ENCODE measurements at places on chromosomes 3 and 15.

GRCh38 chr3:16427103-16427965, 86.2 kb downstream of the RFTN1 start:
- no peak for DNase-seq

GRCh38 chr3:157120071-157120892, 39.7 kb downstream of the CCNL1 start:
- no peak for DNase-seq

DNA sequence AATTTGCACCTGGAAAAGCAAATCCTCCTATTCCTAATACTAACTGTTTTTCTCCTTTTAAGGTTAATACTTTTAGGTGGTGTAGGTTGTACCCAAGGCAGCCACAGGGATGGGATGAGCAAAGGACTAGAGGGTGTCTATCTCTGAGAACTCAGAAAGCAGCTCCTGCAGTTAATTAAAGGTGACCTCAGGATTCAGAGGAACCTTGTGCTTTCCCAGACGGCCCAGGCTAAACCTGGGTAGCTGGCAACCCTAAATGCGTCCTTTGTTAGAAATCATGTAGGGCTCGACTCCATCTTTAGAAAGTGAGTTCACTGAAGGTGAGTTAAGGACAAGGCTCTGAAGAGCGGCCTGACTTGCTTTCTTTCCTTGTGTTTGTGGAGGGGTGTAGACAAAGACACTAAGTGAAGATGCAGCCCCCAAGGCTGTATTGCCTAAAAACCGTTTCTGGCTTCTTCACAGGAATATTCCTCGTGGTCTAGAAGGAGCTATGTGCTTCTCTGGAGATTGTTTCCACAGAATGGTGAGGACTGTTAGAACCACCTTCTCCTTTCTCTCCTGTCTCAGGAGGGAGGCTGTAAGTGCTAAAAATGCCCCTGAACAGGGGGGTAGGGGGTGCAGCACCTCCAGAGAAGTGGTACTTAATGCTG, 14.9 kb downstream of the FNDC3B start:
- no peak for DNase-seq

DNA sequence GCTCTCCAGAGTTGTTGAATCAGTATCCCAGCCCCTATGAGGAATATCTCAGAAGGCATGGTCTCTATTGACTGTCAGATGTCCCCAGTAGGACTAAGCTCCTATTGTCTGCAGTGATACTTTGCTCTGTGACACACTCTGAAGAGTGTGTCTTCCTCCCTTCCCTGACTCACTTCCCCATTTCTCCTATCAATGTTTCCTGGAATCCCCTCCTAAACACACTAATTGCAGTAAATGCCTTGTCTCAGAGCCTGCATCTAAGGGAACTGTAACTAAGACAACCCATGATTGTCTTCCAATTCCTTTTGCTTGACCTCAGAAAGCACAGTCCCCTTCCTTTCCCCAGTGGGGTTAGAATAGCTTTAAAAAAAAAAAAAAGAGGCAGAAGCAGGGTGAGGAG, 397.3 kb upstream of the PROK2 start:
- DNase-seq = no peak

DNA sequence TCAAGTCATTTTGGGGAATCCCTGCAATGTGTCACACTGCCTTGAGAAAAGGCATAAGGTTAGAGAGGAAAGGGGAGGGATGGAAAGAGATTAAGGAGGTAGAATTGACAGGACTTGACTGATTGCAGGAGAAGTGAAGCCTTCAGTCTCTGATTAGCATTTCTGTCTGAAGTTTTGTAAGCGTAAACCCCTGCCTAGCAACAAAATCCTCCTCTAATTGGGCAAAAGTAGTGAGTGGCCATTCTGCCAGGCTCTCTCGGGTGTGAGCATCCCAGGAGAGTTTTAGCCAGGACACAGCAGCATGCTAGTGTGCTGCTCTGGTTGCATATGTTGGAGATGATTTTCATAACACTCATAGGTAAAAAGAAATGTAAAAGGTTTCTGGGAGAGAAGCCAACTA, 117.0 kb upstream of the MRPL3 start:
- DNase-seq = no peak

DNA sequence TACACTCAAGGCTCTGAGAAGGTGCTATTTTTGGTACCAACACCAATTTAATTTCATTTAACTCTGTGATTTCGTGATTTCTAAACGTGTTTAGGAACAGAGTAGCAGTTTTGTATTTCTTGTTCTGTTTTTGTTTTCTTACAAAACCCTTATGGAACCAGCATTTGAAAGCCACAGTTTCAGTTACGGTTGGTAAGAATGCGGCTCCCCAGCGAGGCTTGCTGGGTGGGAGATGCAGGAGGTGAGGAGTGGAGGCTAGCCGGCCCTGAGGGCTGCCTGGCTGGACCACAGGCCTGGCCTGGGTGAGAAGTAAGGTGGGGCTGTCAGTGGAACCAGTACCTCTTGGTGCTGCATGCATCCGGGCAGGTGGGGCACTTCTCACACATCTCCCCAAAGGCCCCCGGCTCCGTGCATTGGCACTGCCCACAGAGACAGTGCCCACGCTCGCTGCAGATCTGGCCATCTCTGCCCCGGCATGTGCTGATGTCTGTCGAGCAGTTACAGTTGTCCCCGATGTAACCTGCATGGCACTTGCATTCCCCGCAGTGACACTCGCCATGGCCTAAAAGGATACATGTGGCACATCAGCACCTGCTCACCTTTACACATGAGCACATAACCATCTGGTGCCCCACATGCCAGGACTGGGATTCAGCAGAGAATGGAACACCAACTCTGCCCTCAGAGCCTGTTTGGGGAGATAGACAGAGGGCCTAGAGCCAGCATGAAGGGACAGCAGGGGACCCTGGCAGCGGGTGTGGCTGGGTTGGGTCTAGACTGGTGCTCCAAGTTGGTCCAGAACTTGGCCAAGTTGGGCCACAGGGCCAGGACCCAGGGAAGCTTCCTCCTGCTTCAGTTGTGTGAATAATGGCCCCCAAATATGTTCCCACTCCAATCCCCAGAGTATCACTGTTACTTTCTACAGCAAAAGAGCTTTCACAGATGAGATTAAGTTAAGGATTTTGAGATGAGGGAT, 43.4 kb downstream of the UMPS start:
- DNase-seq = no peak

DNA sequence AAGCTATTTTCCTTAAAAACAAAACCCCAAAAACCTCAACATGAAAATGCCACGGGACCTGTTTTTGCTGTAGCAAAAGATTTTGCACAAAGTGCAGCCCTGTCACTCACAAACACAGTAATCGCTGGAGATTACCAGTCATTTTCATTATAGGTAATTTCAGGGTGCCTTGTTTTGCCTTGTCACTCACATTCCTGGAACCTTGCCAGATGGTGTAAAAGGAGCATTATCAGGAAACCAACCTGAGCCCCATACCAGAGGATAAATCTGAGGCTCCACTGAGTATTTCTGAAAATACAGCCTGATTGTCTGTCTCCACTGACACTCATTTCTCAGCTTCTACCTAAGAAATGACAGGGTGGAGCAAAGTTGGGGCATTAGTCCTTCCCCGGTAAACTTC, 791.3 kb upstream of the LMCD1 start:
- no peak for DNase-seq

- no peak for DNase-seq
These were observed 75.0 kb downstream of the SEMA5B start for GRCh38 chr3:122952520-122952919.

DNA sequence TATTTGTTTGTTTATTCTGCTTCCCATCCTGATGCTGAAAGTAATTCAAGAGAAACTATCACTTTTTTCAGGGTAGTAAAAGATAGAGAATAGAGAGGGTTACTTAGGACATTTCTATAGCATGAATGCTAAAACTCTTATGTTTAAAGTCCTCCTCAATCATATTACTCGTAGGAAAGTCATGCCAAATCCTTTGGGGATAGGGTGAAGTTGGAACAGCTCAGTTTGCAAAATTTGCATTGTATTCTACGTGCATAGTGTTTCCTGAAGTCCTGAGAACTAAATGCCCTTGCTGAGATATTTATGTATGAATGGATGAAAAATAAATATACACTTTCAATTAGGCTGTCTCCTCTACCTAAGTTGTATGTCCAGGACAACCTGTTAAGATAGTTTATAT, 14.6 kb downstream of the PLSCR5 start:
- DNase-seq = no peak

DNA sequence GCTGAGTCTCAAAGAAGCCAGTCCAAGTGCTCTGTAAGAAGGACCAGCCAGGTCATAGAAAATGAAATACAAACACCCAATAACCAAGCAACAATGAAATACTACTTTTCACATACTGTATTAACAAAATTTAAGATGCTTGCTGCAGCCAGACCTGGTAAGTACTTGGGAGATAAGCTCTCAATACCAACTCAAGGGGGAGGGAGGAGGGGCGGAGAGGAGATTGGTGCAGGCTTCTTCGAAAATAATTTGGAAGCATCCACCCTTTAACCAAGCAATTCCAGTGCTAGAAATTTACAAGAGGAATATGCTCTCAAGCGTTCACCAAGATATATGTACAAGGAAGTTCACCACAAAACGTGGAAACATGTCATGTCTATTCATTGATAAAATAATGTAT, 7.6 kb upstream of the LRRC2 start:
- no peak for DNase-seq

DNA sequence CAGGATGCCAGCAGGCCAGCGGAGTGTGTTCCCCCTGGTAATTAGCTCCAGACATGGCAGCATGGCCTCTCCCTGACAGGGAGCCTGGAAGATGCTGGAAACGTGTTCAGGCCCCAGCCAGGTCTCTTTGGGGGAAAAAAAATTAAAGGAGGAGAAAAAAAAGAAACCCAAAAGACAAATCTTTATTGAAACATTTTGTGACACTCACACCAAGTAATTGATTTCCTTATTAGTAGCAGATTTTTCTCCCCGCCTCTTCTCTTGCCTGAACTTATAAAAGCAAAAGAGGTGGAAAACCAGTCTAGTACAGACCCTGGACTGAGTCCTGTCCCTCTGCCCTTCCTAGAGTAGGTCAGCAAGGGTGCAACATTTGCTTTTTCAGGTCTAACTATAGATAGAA, 42.7 kb upstream of the SMAD6 start:
- DNase-seq = no peak

GRCh38 chr3:78277801-78278200, 1237.9 kb downstream of the ROBO2 start:
- no peak for DNase-seq

DNA sequence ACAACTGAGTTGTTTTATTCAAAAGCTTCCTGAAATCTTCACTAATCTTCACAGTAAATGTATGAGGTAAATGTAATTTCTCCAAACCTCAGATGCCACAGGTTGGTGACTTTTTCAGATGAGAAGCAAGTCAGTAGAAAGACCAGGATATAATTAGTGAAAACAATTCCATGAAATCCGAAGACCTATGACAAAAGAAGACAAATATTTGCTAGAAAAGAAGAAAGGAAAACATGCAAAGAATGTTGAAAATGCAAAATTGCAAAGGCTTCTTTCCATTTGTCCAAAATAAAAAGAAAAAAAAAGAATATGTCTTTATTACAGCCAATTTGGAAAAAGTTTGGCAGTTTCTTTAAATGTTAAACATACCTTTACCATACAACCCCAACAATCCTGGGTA, 88.3 kb upstream of the MYRIP start:
- DNase-seq = no peak

GRCh38 chr3:188916934-188917401, 254.8 kb upstream of the TPRG1 start:
- no peak for DNase-seq

- no peak for DNase-seq
These were observed 46.1 kb downstream of the ZFAND6 start for GRCh38 chr15:80105595-80105994.

DNA sequence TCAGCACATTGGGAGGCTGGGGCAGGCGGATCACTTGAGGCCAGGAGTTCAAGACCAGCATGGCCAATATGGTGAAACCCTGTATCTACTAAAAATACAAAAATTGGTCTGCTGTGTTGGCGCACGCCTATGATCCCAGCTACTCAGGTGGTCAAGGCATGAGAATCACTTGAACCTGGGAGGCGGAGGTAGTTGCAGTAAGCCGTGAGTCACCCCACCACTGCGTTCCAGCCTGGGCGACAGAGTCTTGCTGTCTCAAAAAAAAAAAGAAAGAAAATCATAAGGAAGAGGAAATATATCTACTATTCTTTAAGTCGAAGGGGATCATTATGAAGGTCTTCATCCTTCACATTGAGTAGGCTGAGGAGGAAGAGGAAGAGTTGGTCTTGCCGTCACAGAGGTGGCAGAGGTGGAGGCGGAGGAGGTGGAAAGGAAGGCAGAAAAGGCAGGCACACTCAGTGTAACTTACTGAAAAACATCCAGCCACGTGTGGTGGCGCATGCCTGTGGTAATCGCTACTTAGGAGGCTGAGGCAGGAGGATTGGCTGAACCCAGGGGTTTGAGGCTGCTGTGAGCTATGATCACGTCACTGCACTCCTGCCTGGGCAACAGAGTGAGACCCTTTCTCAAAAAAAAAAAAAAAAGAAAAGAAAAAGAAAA, 14.2 kb downstream of the CSK start:
- DNase-seq = no peak

DNA sequence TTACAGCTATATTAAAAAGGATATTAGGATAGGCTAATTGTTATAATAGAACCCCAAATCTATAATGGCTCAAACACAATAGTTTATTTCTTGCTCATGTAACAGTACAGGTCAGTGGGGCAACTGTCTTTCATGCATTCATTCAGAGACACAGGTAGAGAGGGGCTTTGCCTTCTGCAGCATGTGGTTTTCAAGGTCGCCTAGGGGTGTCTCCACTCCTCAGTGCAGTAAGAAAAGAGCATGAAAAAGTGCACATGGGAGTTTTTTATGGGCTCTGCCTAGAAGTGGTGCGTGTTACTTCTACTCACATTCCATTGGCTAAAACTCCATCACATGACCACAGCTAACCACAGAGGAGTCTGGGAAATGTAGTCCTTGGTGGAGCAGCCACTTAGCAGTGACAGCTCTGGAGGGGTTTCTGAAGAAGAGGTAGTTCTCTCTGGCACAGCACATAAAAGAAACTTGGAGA, 1.8 kb downstream of the ZBTB38 start:
- DNase-seq = no peak

All from left renal cortex interstitium (tissue), 4 donors.